ENCODE measurements at places on chromosomes 5 and 9.
A peak's percentile ranks its signal among the peaks of the same experiment; 100 is the strongest.

DNA sequence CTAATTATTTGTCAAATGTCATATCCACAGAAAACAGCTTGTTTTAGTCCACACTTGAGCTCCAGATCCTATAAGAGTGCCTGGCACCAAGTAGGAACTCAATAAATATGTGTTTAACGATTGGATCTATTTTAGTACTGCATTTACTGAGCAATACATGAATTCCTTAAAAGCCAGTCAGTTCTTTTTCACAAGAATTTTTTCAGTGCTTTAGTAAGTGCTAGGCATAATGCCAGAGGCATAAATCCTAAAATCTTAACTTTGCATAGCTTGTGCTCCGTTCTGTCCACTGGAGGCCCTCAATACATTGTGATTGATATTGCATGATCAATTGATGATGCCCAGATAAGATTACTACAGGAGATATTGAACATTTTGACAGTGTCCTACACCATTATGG, 67.3 kb upstream of the PCSK5 start:
- no peak for DNase-seq

- DNase-seq = no peak
These were observed 136.1 kb upstream of the DMAC1 start for GRCh38 chr9:7935681-7936080.

DNA sequence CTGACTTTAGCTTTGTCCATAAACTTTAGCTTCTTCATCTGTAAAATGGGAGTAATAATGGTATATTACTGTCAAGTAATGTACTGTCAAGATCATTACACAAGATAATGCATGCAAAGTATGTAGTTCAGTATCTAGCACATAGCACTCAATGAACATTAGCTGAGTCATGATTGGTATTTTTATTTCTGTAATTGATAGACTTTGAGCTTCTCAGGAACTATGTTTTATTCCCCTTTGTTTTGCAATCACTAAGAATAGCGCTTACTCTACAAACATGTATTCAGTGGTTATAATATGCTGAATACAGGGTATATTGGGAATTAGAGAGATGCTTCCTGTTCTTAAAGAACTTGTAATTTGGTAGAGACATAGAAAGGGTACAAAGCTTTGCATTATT, 142.3 kb upstream of the KLF9 start:
- DNase-seq = no peak

DNA sequence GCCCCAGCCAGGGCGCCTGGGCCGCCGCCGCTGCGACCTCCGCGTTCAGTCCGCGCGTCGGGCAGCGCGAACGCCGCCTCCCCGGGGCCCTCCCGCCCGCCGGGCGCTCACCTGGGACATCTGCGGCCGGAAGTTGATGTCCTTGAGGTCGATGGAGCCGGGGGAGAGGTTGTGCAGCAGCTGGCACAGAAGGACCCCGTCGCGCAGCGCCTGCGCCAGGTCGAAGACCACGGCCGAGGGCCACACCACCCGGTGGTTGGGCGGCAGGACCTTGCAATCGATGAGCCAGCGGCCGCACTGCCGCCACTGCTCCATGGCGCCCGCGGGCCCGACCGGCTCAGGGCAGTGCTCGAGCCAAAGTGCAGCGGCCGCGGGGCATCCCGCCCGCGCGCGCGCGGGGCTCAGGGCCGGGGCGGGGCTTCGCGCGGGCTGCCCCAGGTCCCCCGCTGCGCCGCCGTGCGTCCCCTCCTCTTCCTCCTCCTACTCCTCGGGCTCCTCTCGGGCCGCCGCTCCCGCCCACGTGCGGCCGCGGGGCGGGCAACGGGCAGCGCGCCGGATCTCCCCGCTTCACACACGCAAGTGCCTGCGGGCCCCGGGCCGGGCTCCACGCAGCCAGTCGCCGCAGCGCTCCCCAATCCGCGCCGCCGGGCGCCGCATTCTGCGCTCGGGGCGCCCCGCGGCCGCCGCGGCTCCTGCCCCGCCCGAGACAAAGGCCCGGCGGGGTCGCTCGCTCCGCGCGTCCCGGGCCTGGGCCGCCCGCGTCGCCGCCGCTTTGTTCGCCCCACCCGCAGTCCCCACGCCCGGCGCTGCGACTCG, at the start of gene VAV2:
TSS of gene VAV2 (minus strand) at position 361 of the 816 bp plus-strand sequence. CDS start at position 315, 46 bp downstream.
- no peak for DNase-seq

DNA sequence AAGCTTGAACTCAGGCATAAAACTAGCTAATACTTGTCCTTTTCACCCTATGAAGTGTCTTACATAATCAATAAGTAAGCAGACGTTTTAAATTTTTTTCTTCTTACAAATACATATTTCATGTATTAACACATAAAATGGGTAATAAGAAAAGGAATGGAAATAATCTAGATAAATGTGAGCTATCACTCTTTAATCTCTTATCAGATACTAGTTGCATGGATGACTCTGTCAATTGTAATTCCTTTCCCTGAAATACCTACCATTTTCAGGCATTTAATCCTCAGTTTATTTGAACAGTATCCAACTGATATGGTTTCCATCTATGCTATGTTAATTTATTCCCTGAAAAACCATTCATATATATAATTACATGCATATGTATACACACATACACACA, 166.0 kb upstream of the RGS7BP start:
- no peak for DNase-seq

GRCh38 chr5:4374866-4375265, 765.3 kb upstream of the ADAMTS16 start:
- DNase-seq = no peak

DNA sequence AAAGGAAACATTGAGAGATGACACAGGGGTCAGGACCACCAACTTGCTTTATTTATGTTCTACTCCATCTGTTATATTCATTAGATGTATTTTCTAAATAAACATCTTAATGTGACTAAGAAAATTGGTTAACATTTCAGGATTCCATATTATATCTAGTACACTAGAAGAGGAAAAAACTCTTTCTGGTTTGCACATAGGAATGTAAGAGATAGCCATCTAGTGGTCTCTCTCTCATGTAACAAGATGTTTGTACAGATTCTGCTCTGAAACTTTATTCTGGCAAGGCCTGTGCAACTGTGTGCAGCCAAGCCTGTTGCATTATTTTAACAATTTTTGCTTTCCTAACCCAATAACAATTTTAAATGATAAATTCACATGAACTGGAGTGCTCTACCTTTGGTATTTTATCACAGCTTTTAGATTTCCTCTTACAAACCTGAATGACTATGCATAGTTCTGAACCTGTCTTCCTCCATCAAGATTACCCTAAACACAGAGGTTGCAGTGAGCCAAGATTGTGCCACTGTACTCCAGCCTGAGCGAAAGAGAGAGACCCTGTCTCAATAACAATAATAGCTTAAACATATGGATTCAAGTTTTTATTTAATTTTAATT, 148.2 kb downstream of the GIN1 start:
- no peak for DNase-seq

DNA sequence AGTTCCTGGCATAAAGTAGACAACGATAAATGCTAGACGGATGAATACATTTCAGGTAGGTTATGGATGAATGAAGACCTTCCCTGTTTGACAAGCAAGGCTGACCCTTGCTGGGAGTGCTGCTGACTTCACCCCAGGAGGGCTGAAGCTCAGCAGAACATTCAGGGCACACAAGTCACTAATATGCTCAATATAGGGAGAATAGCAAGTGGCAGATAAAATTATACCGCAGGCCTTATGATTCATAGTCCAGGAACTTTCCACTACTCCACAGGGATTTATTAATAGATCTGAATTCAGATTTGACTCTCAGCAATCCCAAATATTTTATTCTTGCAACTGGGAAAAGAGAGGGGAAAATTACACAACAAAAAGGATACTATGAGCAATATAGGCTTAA, 38.2 kb upstream of the GRAMD2B start:
- DNase-seq = no peak

GRCh38 chr9:79028101-79028500, 543.7 kb upstream of the TLE4 start:
- no peak for DNase-seq

DNA sequence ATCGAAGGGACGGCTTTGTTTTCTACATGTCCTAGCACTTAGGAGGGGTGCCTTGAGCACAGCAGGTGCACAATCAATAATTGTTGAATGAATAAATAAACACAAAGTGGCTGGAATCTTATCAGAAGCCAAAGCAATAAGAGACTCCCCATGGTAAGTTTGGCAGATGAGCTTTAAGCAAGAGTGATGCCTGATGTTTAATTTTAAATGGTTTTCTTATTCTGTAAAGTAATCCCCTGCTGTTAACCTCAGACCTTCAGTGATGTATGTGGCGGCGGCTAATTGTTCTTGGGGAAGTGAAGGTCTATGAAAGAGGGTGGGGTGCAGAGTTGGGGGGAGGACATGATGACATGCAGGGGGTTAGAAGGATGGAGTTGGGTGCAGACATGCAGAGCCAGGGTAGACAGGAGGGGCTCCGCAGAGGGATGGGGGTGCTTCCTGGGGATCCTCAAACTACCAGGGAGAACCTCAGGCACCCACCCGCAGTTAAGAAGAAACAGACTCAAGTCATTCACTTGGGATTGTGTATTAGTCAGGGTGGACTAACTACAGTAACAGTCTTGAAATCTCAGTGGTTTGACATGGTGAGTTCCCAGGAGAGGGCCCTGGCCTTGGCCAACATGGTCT, 65.7 kb upstream of the SHB start:
- DNase-seq = no peak

DNA sequence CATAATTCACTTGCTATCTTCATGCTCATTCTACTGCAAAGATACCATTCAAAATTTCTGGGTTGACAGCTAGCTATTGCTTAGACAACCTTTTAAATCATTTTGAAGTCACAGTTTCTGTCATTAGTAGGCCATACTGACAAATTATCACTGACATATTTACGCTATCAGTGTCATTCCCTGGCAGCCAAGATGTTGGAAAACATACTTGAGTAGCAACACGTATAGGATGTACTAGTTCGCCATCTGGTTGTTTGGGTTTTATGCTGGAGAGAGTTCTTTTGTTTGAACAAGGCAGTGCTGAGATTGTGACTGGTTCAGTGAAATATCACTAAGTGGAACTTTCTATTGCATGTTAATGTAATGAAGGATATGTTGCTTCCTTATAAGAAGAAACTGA, 621.9 kb downstream of the DTWD2 start:
- DNase-seq = no peak

GRCh38 chr9:128382261-128382660, 11.1 kb downstream of the URM1 start:
- no peak for DNase-seq

DNA sequence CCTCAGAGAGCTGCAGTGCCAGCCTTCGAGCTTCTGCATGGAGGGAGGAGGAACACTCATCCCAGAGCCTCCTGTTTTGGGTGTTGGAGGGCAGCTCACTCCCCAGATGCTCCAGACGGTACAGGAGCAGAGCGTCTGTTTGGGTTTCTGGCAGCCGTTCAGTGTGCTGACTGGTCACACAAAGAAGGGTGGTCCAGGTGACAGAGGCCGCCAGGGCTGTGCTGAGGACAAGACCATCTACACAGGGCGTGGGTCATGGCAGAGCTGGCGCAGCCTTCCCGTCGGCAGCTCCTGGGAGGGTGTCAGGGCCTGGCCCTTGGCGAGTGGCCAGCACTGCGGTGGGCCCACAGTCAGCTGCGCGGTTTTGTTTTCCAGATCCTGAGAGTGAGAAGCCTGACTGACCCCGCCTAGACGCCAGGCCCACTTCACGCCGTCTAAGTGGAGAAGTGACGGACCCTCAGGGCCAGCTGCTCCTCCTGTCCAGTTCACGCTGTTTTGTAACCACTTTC, 131.4 kb upstream of the FAM120A start:
- no peak for DNase-seq

- no peak for DNase-seq
These were observed 57.7 kb downstream of the PDE6A start for GRCh38 chr5:149886692-149887470.

- DNase-seq = no peak
These were observed 4.2 kb upstream of the NRARP start for GRCh38 chr9:137306066-137306849.

- peak; percentile 37 for DNase-seq
These were observed 10.3 kb upstream of the PCDHB1 start for GRCh38 chr5:141040771-141041426.

DNA sequence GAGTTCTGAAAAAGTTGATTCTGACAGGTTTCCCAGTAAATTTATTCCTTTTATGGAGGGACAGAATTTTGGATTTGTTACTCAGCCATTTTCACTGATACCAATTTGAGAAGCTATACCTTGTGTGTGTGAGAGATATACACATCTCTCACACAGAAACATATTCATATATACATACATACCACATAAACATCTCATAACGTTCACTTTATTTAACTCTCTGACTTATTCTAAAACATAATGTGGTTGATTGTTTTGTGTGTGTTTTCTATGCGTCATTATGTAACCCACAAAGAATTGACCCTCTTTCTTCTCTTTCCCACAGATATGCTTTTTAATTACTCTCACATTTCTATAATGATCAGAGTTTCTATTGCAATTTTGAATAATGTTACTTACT, 570.8 kb upstream of the TLE4 start:
- DNase-seq = no peak

GRCh38 chr9:116156621-116157314, 3.2 kb downstream of the PAPPA start:
- DNase-seq = no peak

DNA sequence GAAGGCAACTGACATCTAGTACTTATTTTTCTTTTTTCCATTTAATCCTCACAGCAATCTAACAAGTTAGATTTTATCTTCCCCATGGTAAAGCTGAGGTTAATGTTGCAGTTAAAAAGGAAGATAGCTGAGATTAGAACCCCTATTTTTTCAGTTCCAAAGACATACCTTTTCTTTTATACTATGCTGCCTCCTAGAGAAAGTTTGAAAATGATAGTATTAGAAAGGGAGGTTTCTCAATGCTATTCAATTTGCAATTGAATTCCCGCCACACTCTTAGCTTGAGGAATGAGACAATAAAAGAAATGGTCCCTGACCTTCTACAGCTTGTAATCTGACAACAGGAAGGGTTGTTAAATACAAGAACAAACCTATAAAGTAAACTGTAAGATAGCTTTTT, 195.9 kb upstream of the TRIM32 start:
- DNase-seq = no peak

DNA sequence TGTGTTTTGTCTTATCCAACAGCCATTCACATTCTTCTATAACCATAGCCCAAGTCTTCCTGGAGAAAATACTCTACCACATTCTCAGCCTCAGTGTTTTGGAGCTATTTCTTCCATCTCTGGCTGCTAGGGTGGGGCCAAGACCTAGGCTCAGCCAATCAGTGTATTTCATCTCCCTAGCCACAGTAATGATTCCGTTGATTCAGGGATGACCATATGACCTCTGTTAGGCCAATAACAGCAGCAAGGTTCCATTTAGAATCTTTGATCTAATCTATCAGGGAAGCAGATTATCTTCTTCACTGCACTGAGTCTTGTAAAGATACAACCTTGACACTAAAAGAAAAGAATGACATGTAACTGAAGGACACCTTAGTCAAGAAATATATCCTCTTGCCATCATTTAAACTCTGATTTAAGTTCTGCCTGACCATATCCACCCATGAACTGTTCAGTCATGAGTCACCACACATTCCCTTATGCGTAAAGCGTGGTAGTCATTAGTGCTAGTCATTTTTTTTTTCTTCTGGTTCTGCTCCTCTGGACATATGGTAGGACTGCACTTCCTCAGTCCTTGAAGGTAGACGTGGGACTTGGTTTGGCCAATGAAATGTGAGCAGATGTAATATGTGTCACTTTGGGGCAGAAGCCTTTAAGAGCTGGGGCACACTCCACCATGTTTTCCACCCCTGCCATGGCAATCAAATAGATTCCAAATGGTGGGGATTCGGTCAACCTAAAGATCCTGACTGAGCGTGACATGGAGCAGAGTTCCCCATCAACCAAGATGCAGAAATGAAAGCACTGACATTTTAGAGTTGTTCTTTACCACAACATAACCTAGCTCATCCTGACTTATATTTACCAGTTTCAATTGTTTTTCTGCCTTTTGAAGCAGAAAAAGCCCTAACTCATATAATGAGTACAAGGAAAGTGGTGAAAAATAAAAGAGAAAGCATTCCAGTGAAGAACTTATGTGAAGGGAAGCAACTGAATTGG, 12.7 kb upstream of the PRELID2 start:
- DNase-seq = no peak

Measured in stimulated activated CD8-positive, alpha-beta memory T cell treated with anti-CD3 and anti-CD28 coated beads, Interleukin-7, amount 100 ng/mL, for 48 hours (primary cell).